ENCODE measurements at places on chromosomes 2 and 18.

GRCh38 chr18:42038936-42039335 is 83.9 kb downstream of the PIK3C3 start:
- DNase-seq = no peak

- DNase-seq = no peak
These were observed 3.5 kb upstream of the FABP1 start for GRCh38 chr2:88131201-88131998.

GRCh38 chr18:36157441-36157840 is 27.7 kb downstream of the ELP2 start:
- DNase-seq = no peak

DNA sequence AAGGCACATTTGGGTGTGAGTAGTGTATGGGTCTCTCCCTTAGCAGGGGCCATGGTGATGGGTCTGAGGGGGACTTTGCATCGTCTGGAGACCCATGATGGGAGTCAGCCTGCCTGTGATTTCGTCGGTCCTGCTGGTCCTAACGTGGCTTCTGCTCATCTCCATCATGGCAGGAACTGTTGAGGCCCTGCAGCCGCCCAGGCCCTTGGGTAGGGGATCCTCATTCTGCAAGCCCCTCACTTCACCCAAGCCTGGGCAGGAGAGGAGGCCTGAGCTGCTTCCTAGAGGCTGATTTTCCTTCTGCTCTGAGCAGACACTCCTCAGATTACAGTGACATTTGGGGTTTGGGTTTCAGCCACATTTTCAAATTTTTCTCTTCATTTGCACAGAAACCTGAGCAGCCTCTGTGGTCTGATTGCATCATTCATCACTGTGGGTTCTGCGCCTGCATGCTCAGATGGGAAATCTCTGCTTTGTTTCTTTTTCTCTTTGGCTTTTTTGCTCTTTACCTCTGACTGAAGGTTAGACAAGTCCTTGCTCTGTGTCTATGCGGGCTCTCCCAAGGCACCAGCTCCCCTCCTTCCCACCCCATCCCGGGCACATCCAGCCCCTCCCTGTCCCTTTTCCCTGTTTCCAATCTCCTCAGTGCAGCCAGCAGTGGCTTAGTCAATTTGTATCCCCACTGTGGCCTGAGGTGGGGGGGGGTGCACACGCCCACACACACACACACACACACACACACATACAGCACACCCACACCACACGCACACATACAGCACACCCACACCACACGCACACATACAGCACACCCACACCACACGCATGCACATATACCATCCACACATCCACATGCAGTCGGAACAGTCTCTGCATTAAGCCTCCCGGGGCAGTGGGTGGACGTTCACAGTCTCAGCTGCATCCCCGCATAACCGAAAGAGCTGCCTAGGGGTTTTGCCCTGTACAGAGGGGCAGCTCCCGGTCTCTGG is 305.4 kb upstream of the HS6ST1 start:
- DNase-seq = no peak

DNA sequence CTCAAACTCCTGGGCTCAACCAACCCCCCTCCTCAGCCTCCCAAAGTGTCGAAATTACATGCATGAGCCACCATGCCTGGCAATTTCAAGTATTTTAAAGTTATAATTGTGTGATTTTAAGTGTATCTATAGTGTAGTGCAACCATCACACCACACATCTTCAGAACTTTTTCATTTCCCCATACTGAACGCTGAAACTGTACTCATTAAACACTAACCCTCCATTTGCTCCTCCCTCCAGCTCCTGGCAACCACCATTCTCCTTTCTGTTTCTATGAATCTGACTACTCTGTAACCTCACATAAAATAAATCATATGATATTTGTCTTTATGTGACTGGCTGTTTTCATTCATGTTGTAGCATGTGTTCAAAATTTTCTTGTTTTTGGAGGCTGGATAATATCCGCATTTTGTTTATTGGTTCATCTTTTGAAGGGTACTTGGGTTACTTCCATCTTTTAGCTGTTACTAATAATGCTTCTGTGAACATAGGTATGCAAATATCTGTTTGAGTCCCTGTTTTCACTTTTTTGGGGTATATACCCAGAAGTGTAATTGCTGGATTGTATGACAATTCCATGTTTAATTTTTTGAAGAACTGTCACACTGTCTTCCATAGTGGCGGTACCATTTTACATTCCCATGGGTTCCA is 188.2 kb downstream of the PLCL1 start:
- DNase-seq = no peak
